NCI-H2107 (cell line): ENCODE measurements at places on chromosomes 3 and 15.
A peak's percentile ranks its signal among the peaks of the same experiment; 100 is the strongest.

GRCh38 chr15:83567318-83567717 is 86.6 kb upstream of the ADAMTSL3 start:
- no peak for DNase-seq

DNA sequence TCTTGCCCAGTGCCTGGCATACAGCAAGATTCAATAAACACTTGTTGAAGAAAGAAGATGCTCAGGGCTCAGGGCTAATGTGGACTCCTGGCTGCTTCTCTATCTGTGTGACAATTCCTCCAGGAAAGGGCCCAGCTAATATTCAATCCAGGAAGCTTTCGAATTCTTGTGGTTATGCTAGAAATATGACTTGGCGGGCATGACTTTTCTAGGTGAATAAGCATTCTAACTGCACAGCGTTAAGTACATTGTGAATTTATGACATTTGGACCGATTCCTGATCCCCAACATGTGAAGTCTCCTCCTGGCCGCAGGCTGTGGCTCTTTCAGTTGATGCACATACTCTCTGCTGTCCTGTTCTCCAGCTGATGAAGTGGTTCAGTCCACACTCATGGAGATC is 117.0 kb downstream of the IMPG2 start:
- DNase-seq: no peak

DNA sequence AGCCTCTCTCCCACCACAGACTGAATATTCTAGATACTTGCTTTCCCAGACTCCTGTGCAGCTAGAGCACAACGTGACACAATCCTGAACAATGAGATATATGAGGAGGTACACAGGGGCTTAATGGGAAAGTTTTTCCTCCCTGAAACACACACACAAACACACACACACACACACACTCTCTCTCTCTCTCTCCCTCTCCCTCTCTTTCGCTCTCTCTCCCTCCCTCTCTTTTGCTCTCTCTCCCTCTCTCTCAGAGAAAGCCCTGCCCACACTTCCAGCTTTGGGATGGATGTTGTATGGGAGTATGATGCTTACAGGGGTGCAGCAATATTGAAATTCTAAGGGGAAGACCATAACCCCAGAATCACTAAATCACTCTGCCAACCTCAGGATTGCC is 110.1 kb downstream of the PLD1 start:
- DNase-seq: no peak

- DNase-seq: no peak
These were observed 26.8 kb downstream of the TIMMDC1 start for GRCh38 chr3:119524931-119525662.

- no peak for DNase-seq
These were observed 683.8 kb downstream of the ZNF385D start for GRCh38 chr3:21067031-21067813.

DNA sequence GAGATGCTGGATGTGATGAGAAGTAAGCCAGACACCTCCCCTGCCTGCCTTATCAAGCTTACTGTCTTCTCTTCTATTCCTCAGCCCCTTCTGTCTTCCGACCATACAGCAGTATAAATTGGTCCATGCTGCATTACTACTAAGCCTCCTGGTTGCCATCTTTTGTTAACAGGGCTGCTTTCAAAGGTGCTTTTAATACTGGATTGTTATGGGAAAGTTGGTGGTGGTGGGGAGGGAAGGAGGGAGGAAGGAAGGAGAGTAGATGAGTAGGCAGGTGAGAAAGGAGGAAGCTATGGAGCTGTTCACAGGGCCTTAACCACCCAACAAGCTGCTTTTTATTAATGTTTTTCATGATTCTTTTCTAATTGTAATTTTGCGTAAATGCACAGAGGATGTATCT is 114.9 kb downstream of the SLC25A26 start:
- DNase-seq: no peak

DNA sequence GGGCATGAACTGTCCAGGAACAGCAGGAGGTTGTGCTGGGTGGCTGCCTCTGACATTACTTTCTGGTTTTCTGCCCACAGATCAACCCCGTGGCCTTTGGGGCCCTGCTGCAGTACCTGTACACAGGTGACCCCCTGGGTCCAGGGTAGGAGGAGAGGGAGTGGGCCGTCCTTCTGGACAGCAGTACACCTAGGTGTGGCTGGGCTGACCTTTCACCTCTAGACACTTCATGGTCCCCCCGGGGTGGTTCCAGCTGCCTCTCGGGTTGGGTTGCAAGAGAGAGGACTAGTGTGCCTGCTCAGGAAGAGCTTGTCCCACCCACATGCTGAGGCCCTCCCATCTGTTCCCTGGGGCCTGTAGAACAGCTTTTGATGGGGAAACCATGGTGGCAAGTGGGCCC is 3.7 kb downstream of the ABTB1 start:
- no peak for DNase-seq

- DNase-seq: no peak
These were observed 822 bp downstream of the ST8SIA2 start for GRCh38 chr15:92394309-92395097.

GRCh38 chr15:92153620-92154019 is 240.1 kb upstream of the ST8SIA2 start:
- DNase-seq: no peak

- DNase-seq: no peak
These were observed 33.4 kb upstream of the CHRM5 start for GRCh38 chr15:33934921-33935320.

- no peak for DNase-seq
These were observed 82.0 kb downstream of the GMNC start for GRCh38 chr3:190780524-190780923.

DNA sequence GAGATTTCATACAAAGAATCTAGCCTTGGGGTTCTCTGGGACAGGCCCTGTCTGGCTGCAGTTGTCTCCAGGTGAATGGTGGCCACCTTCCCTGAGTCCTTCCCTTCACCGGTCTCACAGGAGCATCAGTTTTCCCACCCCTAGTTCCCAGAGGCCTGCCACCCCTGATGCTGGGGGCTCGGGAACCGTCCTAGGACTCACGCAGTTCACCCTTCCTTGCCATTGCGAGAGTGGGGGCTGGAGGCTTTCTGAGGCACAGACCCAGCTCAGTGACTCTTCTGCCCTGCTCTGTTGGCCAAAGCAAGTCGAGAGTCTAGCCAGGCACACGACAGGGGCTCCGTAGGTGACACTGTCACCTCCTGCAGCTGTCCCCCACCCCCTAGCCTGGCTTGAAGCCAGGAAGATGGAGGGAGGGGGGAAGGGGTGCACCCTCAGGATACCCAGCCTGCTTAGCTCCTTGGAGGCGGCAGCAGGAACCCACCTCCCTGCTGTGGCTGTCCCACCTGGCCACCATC is 130.3 kb downstream of the NUP210 start:
- DNase-seq: no peak

GRCh38 chr15:41502795-41503668 is 9.4 kb downstream of the ITPKA start:
- DNase-seq: no peak

- DNase-seq: no peak
These were observed at the start of gene ARPIN for GRCh38 chr15:89912674-89913396. Gene ARPIN (minus strand): TSS chr15:89912952. CDS start chr15:89912835, 117 bp downstream.

- DNase-seq: no peak
These were observed 27.9 kb downstream of the FBN1 start for GRCh38 chr15:48617619-48618018.

- DNase-seq: no peak
These were observed at the start of gene EPM2AIP1 for GRCh38 chr3:36992806-36993325. Gene EPM2AIP1 (minus strand): TSS chr3:36993131. CDS start chr3:36993077, 54 bp downstream.

DNA sequence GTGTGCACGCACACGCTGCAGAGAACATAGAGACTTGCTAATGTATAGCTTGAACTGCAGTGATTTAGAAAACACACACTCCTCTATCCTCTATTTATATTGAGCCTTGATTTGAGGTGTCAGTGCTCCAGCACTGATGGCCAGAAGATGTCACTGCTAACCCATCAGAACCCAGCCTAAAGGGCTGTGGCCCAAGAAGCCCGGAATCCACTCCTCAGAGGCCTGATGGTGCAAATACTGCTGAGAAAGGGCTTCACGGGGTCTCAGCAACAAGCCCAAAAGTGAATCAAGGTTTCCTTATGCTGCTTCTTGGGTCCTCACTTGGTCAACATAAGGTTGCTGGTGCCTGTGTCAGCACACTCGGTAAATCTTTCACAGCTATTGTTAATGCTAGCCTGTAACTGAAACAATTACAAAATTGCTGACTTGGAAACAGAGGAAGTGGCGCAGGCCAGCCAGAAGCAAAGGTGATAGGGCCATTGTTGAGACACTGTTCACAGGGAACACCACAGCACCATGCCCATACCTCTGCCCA is 60.3 kb downstream of the HEG1 start:
- DNase-seq: no peak

DNA sequence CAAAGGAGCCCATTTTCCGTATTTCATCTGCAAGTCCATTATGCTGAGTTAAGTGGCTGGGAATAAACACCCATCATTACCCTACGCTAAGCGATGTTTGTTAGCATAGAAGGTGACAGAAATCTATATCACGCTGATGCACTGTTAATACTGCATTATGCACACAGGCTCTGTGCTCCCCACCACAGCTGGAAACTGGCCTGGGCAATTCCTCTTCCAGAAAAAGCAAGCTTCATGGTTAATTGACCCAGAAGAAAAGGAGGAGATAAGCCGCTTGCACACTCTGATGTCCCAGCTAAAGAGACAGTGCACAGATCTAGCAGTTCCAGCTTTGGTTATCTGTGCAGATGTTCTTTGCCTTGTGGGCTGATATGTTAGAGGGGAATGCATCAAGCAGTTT is 232.6 kb downstream of the NTRK3 start:
- DNase-seq: no peak

- no peak for DNase-seq
These were observed 48.3 kb downstream of the GABRB3 start for GRCh38 chr15:26724381-26725150.

- no peak for DNase-seq
These were observed 91.5 kb downstream of the ITPR1 start for GRCh38 chr3:4584456-4585249.

DNA sequence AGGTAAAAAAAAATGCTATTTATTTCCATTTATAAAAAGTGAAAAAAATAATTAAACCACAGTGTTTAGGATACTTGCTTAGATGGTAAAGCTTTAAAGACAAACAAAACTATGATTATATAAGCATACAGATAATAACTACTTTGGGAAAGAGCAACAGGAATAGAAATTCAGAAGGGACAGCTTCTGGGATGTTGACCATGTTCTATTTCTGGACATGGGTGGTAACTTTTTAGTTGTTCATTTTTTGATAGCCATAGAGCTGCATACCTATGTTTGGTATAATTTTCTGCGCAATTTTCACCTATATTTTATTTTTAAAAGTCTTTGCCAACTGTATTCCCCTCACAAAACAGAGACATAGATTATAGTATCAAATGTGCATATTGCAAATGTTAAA is 572.0 kb upstream of the NR2F2 start:
- DNase-seq: no peak

- no peak for DNase-seq
These were observed 60.2 kb downstream of the AGBL1 start for GRCh38 chr15:86139828-86140227.

DNA sequence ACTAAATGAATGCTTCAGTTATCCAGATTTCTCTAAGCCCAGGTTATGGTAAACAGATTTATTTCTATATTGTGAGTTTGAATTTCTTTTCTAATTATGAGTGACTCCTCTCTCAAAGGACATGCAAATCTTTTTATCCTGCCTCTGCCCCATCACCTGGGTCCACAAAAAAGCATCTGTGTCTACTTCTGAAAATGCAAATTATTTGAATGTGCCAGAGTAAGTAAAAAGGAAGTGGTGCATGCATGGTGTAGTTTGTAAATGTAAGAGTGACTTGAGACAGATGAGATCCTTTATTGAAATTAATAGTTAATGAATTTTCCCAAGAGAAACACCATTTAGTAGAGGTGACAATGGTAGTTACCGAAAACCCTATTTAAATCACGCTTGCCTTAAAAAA is 26.9 kb downstream of the MCTP2 start:
- DNase-seq: no peak

DNA sequence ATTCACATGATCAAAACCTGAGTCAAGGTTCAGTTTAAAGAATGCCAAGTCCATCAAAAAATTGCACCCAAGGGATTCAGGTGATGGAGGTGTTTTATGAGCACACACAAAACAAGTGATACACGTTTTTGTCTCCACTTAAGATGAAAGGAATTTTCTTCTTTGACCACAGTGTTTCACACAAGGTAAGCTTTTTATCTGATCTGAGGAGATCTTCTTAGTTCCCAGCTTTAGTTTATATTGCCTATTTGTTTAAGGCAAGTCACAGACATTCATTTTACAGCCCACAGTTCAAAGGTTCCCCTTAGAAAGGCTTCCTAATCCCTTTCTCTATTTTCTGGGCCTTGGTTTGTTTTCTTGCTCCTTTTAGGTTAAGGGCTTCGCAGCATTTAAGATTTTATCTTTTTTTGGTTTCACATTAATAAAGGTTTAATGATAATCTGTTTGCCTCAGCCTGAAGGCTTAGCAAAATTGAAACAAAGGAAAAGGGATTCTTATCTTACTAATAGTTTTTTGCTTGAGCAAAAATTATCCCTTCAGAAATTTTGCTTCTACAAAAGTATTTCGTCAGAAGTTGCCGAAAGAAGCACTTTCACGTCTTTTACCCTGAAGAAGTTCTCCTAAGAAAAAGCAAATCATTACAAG is 420.5 kb upstream of the NAALADL2 start:
- DNase-seq: no peak

- no peak for DNase-seq
These were observed 61.9 kb downstream of the TRPM7 start for GRCh38 chr15:50624616-50625168.

GRCh38 chr3:114496466-114496865 is 202.6 kb downstream of the TIGIT start:
- no peak for DNase-seq

GRCh38 chr3:132267391-132267993 is 49.7 kb upstream of the ACP3 start:
- no peak for DNase-seq

GRCh38 chr15:57079931-57080620 is 161.6 kb downstream of the TCF12 start:
- DNase-seq: no peak

DNA sequence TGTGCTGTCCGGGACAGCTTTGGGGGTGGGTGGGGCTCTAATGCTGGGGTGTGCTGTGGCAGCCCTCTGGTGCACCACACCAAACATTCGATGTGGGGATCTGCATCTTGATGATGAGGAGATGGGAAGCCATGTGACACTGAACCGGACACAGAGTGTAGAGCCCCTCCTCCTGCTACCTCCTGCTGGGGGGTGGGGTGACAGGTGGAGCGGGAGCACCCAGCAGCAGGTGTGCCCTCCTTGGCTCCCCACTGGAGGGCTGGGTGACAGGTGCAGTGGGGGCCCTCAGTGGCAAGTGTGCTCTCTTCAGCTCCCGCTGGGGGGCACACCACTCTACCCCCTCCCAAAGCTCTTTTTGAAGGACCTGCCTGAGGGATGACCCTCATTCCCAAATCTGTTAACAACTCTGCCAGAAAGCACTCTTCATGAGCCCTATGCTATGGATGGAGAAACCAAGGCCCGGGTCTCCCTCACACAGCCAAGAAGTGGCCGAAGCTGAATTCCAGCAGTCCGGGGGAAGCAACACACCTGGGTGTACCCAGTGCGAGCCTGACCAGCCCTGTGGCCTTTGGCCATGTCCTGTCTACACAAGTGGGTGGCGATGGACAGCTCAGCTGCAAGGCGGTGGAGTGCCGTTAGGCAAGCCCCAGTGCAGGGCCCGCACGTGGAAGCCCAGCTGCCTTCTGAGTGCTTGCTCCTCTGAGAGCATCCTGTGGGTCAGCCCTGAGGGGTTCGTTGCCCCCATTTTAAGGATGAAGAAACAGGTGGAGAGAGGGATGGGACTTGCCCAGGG is 609 bp upstream of the UROC1 start:
- no peak for DNase-seq

GRCh38 chr3:4492208-4493013 is 737 bp upstream of the ITPR1 start:
- DNase-seq: peak; percentile 2
